ENCODE measurements at places on chromosomes 4 and X.

DNA sequence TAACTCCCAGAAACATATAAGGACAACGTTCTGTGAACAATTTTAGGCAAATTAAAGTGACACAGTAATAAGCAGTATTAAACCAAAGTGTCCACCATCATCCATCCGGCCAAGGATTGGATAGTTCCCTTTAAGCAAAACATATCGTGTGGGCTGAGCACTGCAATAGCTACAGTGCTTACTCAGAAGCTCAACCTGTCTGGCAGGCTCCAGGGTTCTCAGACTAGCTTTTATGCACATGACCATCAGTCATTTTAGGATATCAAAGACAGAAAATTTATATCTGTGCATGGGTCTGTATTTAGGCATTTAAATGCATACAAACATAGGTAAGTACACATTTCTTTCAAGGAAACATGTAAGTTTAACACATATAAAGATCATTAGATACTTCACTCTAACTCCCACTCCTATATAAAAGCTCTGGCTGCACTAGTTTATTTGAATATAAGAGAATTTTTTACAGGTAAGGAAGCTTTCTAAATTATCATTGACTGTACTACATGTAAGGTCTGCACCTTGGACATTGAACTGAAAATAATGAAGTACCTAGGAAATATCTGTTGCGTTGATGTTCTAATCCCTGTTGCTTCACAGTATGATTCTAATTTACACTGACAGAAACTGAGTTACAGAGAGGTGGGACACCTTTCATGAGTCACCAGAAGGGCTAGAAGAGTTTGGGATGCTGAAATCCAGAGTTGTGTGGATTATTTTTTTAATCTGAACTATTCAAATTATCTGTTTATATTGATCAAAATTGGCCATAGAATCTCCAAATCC, 67.6 kb downstream of the ELOVL6 start:
- DNase-seq = no peak

- no peak for DNase-seq
These were observed 56.7 kb downstream of the MID1IP1 start for GRCh38 chrX:38857736-38858523.

DNA sequence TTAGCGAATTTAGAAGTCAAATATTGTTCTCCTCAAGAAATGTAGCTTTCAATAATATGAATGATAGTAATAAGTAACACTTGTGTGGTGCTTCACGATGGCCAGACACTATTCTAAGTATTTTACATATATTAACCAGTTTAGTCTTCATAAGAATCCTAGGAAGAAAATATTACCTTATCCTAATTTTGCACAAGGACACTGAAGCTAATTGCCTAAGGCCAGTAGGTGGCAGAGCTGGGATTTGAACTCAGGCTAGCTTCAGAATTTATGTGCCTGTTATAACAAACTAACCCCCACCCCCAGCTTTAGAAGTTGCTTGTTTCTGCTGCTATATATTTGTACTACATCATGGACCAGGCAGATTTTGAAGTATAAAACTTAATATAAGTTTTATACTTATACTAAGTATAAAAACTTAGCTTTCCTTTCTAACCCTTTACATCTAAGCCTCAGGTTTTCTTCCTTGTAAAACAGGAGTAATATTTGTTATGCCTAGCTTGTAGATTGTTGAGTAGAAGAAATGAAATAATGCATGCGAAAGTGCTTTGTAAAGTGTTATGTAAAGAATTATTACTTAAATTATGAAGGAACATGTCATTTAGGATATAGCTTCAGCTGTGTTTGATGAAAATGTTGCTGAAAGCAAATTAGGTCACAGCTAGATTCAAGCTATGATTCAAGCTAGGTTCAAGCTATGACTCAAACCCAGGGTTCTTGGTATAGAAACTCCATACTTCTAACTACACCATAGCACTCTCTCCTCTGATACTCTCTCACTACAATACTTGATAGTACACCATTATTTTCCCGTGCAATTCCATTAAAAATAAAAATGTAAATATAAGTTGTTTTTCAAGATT, 4.2 kb upstream of the CDS1 start:
- no peak for DNase-seq

DNA sequence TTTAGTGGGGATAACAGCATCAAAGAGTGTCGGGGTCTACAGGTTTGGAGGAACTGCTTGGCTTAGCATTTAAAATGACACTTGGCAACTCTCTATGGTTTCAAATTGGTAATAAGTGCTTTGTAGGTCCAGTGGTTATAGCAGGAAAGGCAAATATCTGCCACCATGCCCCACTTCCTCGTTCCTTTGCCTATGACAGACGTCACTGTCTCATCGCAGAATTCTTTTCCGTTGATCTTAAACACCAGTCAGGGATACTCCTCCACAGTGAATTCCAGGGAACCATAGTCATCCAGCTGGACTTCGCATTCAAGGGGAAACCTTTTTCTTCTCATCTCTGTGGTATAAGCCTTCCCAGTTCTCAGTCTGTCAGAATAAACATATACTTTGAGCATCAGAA, 319.1 kb downstream of the GPAT3 start:
- no peak for DNase-seq

GRCh38 chrX:68835104-68835442, 6.3 kb downstream of the EFNB1 start:
- no peak for DNase-seq

- DNase-seq = no peak
These were observed 64.7 kb downstream of the RBM47 start for GRCh38 chr4:40564815-40565483.

DNA sequence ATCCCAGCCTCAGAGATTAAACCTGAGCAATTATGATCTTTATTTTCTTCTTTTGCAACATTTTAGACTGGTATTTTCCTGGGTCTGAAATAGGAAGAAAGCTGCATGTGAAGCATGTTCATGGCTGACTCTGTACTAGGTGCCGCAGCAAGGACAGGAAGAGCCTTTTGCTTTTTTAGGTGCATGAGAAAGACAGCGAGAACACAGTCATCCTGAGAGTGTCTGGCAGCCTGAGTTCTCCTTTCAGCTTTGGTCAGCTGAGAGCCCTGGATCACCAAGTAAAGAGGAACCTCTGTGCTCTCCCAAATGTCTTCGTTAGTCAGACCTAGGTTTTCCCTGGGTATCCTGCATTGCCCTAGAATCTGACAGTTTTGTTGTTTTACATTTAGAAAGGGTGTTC, 29.8 kb downstream of the FAM149A start:
- no peak for DNase-seq

- no peak for DNase-seq
These were observed 341.0 kb downstream of the NR3C2 start for GRCh38 chr4:148101235-148101634.

DNA sequence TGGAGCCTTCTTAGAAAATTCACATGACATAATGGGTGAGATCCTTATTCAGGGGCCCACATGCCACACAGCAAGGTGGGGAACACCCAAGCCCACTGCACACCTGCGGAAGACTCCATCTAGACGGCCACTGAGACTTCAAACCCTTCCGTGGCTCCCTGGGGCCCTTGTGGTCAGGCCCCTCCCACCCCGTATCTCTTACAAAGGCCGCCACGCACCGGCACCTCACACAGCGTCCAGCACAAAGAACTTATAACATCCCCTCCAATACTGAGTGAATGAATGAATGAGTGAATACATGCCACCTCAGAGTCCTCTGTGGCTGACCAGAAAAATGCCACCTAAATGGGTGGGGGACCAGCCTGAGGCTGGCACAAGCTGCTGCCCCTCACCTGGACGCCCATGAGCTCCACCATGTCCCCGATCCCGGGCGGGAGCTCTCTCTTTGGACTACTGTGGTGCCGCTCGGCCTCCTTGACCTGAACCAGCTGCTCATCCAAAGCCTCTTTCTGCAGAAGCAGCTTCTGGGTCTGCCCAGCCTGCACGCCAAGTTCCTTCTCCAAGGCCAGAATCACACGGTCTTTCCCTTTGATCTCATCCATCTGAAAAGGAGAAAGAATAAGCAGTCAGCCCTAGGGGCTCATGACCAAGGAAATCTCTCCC, 66.9 kb upstream of the C4orf50 start:
- no peak for DNase-seq

- DNase-seq = no peak
These were observed 8.3 kb upstream of the CXCR3 start for GRCh38 chrX:71626576-71626975.

- DNase-seq = no peak
These were observed 14.1 kb downstream of the RPS6KA3 start for GRCh38 chrX:20252381-20253231.

DNA sequence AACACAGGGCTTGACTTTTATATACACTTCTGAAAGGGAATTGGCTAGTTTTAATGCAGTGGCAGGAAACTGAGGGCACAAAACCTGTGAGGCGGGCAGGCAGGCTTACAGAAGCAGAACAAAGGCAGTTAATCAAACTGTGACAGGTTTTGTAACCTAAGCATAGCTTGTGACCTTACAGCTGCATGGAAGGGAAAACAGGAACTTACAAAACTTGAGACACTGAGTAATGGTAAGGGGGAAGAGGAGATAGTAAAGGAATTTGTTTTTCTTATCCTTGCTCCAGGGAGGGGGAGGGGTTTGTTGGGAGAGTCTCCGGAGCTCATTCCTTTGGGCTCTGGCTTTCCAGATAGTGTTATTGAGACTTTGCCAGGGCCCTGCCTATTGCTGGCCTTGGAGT, 55.6 kb downstream of the SLITRK4 start:
- DNase-seq = no peak

GRCh38 chr4:119652998-119653397, 24.4 kb upstream of the PDE5A start:
- no peak for DNase-seq

- no peak for DNase-seq
These were observed 71.8 kb downstream of the DIAPH2 start for GRCh38 chrX:96756491-96756890.

- DNase-seq = no peak
These were observed 21.9 kb downstream of the CXXC4 start for GRCh38 chr4:104472766-104473165.

GRCh38 chr4:166078955-166079354, 205.9 kb downstream of the TLL1 start:
- DNase-seq = no peak

DNA sequence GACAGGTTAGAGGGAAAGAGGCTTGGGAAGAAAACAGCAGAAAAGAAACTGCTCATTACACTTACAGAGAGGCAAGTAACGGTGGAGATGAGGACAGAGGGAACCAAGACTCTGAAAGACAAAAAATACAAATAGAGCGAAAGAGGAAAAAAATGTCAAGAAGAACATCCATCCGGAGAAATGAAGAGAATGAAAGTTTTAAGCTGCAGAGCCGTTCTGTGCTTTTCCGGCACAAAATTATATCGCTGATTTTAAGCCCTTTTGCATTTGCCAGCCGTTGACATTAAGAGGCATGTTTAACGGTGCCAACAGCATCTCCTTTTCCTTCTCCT, 236 bp downstream of the PCDH10 start:
- DNase-seq = no peak
